ENCODE measurements at places on chromosomes 7 and 10.

GRCh38 chr7:23467806-23468525 lies 2.3 kb downstream of the IGF2BP3 start:
- peak; percentile 43 for DNase-seq

DNA sequence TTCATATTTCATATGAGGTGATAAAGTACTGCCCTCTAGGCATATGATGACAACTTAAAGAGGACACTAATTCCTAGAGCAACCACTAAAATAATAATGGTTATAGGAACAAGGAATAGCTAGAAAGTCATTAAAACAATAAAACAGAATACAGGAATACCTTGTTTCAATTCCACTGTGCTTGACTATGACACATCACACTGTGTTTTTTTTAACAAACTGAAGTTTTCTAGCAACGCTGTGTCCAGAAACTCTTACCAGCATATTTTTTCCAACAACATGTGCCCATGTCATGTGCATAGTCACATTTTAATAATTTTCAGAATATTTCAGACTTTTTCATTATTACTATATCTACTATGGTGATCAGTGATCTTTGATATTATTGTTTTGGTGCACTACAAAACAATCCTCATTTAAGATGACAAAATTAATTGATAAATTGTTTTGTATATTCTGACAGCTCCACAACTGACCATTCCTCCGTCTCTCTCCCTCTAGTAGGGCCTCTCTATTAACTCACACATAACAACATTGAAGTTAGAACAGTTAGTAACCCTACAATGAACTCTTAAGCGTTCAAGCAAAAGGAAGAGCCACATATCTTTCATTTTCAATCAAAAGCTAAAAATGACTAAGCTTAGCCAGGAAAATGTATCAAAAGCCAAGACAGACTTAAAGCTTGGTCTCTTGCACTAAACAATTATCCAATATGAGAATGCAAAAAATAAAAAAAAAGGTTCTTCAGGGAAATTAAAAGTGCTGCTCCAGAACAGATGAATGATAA lies 85.8 kb downstream of the SNX13 start:
- DNase-seq, result no peak

GRCh38 chr7:72429316-72429715 lies 17.2 kb upstream of the CALN1 start:
- no peak for DNase-seq

GRCh38 chr7:130349911-130350782 lies 5.5 kb downstream of the CPA5 start:
- DNase-seq, result no peak

- DNase-seq, result no peak
Observed at GRCh38 chr10:29257106-29257783, 31.6 kb upstream of the LYZL1 start.

GRCh38 chr7:12322284-12322902 lies 81.3 kb downstream of the VWDE start:
- no peak for DNase-seq

DNA sequence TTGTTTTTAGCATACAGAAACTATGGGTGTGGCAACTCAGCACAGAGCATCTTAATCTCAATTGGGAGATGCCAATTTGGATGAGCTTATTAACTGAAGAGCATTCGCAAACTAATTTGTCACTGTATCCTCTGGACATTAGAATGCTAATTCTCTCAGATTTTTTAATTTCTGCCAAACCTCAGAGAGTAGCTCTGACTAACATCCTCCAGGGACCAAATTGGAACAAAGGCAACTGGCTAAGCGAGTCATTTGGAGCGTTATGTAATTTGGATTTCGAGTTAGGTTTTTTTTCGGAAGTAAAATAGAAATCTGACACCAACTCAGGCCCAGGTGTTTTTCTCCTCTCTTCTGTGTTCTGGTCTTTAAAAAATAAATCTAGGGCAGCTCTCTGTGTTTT lies 201.9 kb downstream of the BMPER start:
- DNase-seq, result no peak

DNA sequence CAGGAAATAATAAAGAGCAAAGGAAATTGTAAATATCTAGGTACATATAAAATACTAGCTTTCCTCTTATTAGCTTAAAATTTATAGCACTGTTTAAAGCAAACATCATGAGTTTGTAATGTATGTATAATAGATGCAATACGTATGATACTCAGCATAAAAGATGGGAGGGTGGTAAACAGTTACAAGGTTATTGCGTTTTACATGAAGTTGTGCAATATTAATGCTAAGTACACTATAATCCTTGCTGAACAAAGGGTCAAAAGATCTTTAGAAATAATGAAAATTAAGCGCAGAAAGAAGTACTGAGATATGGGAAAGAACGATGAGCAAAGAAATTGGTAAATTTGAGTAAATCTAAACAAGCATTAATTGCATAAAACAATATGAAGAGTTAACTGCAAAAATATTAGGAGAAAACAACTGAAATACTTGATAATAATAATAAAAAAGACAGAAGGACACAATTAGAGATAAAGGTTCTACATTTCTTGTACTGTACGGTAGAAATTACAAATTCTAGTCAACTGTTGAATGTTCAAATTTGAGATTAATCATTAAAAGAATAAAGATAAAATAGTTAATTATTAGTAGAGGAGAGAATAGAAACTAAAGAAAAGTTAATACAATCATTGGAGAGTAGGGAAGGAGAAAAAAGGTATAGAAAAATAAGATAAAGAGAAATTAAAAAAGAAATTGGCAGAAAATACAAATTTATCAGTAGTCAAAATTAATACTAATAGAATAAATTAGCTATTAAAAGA lies 17.9 kb downstream of the C10orf67 start:
- no peak for DNase-seq

GRCh38 chr7:150451833-150452461 lies 1.5 kb downstream of the GIMAP8 start:
- DNase-seq, result no peak

- DNase-seq, result peak; percentile 77
Observed at GRCh38 chr10:7410301-7410861, 453 bp downstream of the SFMBT2 start.

GRCh38 chr10:21950566-21950965 lies 53.0 kb downstream of the DNAJC1 start:
- no peak for DNase-seq

DNA sequence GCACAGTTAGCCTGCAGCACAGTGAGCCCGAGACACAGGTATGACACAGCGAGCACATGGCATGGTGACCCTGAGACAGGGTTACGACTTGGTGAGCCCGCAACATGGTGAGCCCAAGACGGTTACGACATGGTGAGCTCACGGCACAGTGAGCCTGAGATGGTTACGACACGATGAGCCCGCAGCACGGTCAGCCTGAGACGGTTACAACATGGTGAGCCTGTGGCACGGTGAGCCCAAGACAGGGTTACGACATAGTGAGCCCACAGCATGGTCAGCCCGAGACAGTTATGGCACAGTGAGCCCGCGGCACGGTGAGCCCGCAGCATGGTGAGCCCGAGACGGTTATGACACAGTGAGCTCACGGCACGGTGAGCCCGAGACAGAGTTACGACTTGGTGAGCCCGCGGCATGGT lies 156.1 kb downstream of the MAD1L1 start:
- DNase-seq, result no peak

DNA sequence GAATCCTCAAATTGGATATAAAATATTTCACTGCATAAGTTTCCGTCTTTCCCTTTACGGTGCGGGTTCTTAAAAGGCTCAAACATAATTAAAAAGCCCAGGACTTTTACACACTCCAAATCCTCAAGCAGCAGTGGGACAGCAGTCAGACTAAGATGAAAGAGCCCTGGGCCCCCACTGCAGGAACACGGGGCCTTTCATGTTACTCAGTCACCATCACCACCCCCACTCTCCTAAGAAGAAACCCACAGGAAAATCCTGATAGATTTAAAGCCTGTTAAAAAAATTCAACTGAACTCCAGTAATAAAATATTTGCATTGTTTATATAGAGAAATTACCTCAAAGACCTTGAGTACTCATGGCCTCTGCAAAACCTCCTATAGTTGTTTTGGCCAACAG lies 74.0 kb upstream of the TRIL start:
- no peak for DNase-seq

DNA sequence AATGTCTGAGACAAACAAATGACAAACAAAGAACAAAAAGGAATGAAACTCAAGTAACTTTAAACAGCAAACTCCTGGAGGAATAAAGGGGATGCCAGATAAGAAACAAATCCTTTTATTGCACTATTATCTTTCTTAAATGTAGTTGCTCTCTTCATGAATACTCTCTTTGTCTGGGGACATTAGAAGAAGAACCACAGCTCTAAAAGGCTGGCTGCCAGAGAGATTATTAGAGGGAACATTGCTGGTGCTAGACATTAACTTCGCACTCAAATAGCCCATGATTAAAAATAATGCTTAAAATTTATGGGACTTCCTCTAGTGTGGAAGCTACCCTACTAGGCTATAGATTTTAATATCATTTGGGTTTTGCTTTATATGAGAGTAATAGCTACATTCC lies 1330.4 kb downstream of the XPNPEP1 start:
- DNase-seq, result no peak
